ENCODE measurements at places on chromosomes 16 and 17.

DNA sequence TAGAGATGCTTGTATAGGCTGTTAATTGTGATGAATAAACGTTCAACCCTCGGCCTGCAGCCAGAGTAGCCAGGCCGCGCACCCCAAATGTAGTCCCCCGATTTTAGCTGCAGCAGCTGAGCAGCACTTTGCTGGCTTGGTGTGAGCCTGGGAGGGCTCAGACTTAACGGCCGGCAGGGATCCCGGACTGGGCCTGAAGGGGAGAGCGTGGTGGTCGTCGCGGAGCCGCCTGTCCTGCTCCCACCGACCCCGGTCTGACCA is 11.9 kb downstream of the ZNF629 start:
- no peak for DNase-seq

DNA sequence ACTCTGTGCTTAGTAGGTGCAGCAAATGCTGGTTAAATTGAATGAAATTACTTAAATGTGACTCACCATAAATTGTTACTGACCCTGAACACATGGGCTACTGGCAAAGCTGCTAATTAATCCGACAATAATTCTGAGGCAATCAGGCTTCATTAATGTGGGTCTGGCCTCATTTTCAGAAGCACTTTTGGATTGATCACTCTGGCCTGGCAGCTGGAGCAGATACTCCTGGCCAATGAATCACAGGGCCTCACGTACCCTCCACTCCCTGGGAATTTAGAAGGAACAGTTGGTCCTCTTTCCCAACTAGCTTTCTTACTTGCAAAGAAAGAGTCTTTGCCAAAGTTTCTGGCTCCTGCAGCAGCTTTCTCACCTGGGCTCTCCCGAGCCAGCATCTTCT is 162.0 kb upstream of the ZKSCAN2 start:
- DNase-seq, result no peak

DNA sequence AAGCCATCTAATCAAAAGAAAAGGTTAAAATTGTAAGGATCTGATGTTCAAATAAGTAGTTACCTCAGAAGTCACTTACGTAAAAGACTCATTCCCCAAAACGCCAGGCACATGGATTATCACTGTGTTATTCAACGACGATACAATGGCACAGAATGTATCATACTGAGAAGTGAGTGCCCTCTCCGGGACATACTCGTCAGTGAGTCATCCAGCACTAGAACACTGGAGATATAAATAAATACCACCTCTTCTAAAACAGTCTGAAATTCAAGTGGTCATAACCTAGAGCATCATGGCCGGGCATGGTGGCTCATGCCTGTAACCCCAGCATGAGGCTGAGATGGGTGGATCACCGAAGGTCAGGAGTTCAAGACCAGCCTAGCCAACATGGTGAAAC is 24.9 kb downstream of the USP31 start:
- DNase-seq, result no peak

GRCh38 chr16:9761870-9762269 is 420.4 kb downstream of the GRIN2A start:
- DNase-seq, result no peak

DNA sequence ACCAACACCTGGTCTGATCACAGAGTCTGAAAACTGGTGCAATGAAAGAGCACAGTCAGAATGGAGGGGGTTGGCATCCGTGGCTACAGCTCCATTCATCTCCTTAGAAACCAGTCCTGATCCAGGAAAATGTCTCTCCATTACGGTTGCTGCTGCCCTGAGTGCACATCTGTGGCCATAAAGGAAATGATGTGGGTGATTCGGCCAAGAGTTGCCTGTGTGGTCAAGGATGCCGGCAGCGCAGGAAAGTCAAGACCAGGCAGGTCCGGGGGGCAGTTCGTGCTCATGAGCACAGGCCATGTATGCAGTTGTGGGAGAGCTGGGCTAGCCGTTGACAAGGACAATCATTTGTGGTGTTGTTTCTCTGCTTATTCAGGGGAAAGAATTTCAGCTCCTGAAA is 5.9 kb downstream of the XAF1 start:
- no peak for DNase-seq

- no peak for DNase-seq
These were observed 461.7 kb upstream of the HSBP1 start for GRCh38 chr16:83345846-83346640.

DNA sequence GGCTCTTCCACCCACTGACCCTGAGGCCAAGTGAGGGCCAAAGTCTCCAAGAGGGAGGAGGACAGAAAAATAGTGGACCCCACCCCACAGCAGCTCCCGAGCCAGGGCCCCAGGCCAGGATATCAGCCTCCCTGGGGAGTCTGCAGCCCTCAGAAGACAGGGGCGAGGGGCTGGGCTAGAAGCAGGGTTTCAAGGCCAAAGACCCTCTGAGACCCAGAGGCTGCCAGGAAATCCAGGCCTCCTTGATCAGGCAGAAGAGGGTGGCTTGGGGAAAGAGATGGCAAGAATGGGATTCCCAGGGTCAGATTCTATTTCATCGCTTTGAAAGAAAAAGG is 156.1 kb downstream of the ZNF423 start:
- no peak for DNase-seq

DNA sequence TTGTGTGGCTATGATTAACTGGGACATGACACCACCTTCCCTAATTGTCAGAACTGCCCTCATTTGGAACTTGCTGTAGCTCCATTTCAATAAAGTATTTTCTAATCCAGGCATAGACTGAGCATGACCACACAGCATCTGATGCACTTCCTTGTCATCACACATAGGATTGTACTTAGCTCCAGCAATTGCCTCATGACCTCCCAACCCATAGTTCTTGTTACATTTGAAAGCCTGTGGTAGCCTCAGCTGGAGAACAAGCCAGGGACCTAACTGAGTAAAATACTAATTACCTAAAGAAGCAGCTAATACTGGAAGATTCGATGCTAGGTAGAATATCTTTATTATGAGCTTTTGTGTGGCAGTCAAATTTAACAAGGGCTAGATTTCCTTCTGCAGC is 187.3 kb upstream of the KIF2B start:
- no peak for DNase-seq

- no peak for DNase-seq
These were observed 179.0 kb downstream of the HAPSTR1 start for GRCh38 chr16:9270424-9270823.

GRCh38 chr17:61627125-61627524 is 36.1 kb upstream of the NACA2 start:
- DNase-seq, result no peak

DNA sequence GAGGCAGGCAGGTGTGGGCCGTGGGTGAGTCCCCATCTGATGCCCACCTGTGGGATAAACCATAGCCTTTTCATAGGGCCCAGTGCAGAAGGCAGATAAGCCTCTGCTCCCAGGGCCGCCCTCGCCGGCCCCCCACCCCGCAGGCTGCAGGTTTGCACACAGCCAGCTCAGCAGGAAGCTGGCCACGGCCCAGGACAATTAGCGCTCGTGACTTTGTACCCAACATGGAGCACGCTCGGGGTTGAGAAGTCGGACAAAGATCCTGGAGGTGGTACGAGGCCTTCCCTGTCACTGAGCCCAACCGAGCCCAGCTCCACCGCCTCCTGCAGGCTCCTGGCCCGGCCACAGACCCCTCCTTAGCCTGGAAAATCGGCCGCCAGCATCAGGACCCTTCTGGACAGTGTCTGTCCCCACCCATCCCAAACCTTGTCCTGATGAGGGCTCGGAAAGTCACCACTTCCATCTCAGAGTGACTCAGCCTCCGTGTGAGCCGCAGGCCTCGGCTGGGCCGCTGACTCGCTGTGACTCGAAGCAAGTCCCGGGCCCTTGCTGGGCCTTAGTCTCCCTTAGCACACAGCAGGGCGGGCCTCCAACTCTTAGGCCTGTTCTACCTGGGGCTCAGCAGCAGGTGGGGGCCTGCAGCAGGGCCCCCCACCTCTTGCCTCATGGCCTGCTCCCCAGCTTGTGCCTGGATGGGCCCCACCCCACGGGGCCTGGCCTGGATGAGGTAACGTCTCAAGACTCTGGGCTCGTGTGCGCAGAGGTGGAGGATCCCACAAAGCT is 22.7 kb downstream of the FAM83G start:
- DNase-seq, result no peak

DNA sequence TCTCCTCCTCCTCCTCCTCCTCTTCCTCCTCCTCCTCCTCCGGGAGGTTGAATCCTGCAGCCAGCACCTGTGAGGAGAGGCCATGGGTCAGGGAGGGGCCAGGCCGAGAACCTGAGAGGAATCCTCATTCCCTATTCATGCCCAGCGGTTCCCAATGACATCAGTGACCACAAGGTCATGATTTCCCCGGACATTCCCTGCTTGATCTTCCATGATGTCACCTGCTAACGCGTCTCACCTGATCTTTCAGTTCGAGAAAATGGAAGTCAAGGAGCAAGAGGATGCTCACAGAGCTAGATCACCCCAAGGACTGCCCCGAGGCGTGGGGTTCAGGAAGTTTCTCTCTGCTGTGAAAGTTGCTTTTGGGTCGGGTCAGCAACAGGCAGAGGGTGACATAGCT is 5.4 kb downstream of the APOBR start:
- DNase-seq, result no peak

GRCh38 chr17:75808905-75809621 is 24.5 kb downstream of the UNK start:
- peak; percentile 86 for DNase-seq

DNA sequence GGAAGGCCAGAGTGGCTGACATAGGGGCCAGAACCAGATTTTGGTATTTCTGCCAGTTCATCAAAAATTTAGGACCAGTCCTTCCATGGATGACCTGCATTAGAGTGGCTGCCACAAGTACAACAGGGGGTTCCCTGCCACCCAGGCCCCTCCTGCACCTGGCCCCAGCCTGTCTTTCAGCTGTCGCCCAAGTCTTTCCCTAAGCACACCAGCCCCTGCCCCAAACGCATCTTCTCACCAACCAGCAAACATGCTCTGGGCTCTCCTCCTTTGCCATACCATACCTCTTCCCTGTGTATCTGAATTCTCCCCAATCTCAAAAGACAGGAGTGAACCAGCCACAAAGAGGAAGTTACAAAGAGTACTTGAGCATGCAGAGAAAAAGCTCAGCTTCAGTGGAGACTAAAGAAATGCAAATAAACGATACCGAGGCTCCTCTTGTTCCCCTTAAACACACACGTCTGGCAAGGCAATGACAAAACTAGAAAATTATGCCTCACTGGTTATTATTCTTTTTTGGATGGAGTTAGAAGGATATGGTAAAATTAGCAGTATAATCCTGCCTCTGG is 130.6 kb downstream of the DYNLRB2 start:
- DNase-seq, result no peak

- DNase-seq, result no peak
These were observed 175.0 kb downstream of the SPECC1 start for GRCh38 chr17:20184181-20184580.

DNA sequence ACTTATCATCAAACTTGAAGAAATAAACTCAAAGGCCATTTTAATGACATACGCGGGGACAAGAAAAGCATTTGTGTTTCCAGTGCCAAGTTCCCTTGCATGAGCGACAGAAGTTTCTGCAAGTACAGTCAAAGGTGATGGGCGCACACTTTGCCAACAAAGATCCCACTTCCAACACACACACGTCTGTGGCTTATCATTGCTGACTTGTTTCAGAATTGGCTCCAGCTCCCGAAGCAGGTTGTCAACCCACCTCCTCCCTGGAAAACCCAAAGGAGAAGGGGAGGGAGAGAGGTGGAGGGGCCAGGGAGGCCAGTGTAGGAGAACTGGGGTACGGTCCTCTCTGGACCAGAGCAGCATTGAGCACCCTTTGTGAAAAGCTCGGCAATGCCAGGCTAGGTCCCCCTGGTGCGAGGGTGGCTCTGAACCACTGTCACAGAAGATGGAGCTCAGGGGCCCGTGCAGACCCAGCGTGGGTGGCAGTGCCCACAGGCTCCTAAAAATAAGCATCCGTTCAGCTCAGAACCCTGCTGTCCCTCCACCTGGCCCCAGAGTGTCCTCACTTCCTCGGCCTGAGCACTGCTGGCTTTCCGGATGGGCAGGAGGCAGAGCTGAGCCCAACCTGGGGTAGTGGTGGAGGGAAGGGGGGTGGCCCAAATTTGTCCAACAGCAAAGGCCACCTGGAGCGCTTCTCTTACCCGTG is 33.2 kb downstream of the RBFOX3 start:
- no peak for DNase-seq

- DNase-seq, result peak; percentile 60
These were observed 130.3 kb downstream of the IRF8 start for GRCh38 chr16:86029131-86029741.

DNA sequence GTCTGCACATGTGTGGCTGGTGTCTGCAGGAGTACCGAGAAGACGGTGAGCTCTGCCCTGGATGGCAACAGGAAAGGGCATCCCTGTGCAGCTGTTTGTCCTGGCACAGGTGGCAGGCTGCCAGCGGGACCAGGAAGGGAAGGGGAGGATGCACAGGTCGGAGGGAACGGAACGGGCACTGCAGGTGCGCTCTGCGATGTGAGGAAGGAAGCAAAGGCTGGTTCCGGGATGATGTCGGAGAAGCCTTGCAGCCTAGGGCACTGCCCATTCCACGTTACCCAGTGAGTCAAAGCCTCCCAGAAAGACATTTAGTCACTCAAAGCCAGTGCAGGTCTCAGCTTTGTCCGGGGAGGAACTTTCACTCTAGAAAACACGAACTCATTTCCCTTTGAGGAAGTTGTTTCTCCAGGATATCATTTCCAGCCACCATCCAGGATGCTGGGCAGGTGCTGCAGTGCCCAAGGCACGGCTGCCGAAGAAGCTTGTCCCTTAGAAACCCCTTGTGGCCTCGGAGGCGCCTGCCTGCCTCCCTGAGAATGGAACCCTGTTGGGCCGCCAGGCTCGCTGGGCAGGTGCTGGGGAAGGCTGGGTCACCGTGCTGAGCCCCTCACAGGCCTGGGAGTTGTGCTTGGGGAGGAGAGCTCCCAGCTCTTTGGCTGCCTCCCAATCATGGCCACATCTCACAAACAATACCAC is 4.5 kb upstream of the TMEM235 start:
- DNase-seq, result no peak

- DNase-seq, result no peak
These were observed 202.9 kb downstream of the RAB11FIP4 start for GRCh38 chr17:31594416-31594815.

GRCh38 chr17:79338152-79338551 is 263.5 kb downstream of the ENGASE start:
- no peak for DNase-seq

DNA sequence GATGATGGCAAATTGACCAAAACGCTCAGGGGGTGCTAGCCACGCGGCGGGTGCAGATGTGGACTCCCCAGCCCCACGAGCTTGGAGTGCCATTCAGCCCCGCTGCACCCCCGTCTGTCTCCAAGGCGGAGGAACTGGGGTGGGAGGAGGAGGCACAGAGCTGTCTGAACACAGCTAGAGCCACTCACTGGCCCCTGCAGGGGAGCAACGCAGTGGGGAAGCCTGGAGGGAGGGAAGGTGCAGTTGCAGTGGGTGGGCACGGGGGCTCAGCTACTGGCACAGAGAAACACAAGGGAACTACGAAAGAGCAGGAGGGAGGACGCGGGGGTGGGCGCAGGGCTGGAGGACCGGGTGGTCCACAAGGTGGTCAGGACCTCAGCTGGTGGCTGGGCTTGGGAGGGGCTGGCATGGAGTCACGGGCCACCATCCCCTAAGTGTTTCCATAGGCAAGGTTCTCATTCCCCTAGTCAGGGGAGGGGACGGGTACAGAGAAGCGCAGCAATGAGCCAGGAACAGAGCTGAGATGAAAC is 46.3 kb upstream of the CDR2 start:
- DNase-seq, result no peak

- no peak for DNase-seq
These were observed 18.6 kb downstream of the CD300LB start for GRCh38 chr17:74512624-74513091.

GRCh38 chr16:450785-451512 is 25.5 kb downstream of the RAB11FIP3 start:
- no peak for DNase-seq
